ENCODE measurements at places on chromosomes 12 and 14.

DNA sequence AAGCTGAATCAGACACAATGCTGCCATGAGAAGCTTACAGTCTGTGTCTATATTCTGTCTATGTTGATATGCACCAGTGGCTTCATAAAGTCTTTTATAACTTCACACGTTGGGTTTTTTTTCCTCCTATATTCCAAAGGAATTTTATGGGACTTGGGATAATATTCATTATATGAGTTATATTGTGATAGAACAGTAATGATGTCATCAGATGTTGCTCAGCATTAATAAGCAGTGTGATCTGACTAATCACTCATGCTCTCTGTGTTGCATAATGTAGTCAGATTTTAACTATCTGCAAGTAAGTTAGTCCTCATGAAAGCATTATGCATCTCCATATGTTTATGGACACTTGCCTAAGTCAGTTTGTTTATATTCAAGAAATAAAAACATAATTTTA lies 159.6 kb downstream of the PLCZ1 start:
- DNase-seq, result no peak

- DNase-seq, result no peak
Measured at GRCh38 chr12:62787023-62787422, 147.9 kb downstream of the PPM1H start.

GRCh38 chr12:64400041-64400440 lies 4.2 kb upstream of the XPOT start:
- peak; percentile 11 for DNase-seq

DNA sequence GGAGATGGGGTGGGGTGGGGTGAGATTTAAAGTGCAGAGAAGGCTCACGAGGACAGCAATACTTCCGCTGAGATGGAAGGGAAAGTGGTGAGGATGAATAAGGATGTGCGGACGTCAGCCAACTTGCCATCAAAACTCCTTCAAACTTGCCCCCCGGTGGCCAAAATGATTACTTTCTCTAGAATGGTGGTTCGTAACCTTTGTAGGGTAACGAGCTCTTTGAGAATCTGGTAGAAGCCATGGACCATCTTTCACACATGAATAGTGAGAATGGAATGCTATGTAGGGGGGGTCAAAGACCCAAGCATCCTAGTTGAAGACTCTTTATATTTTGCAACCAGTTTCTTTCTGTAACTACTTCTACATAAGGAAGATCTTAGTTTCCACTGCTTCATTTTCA lies 245.9 kb upstream of the DDHD1 start:
- no peak for DNase-seq

GRCh38 chr14:88848571-88848970 lies 24.1 kb downstream of the TTC8 start:
- no peak for DNase-seq

GRCh38 chr14:90062127-90062794 lies 467 bp downstream of the KCNK13 start:
- DNase-seq, result no peak

- DNase-seq, result no peak
Measured at GRCh38 chr12:91316907-91317269, 134.3 kb upstream of the DCN start.

- no peak for DNase-seq
Measured at GRCh38 chr12:65308601-65309071, 30.2 kb downstream of the MSRB3 start.

- DNase-seq, result no peak
Measured at GRCh38 chr12:11136075-11136474, 1.6 kb upstream of the TAS2R30 start.

- no peak for DNase-seq
Measured at GRCh38 chr12:24534622-24535021, 414.3 kb downstream of the BCAT1 start.

DNA sequence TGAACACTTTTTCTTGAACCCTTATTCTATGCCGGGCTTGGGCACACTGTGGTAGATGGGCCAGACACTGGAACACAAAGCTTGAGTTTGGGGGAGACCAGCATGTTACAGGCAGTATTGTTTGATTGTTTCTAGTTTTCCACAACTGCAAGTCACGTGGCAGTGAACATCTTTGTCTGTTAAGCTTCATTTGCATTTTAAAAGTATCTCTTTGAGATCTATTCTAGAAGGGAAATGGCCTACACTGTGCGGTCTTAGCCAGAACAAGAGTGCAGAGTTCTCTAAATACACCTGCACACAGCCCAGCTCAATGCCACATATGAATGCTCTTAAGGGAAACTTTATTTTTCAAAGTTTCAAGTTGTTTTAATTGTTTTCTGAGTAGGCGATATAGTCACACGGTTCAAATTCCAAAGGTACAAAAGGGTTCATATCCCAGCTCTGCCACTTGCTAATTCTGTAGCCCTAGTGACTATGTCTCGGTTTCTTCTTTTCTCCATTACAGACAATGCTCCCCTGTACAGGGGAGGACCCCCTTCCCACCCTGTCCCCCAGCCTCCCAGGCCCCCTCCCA lies 24.9 kb downstream of the RIN3 start:
- no peak for DNase-seq

GRCh38 chr12:110345963-110346362 lies 57.5 kb downstream of the ANAPC7 start:
- DNase-seq, result no peak

DNA sequence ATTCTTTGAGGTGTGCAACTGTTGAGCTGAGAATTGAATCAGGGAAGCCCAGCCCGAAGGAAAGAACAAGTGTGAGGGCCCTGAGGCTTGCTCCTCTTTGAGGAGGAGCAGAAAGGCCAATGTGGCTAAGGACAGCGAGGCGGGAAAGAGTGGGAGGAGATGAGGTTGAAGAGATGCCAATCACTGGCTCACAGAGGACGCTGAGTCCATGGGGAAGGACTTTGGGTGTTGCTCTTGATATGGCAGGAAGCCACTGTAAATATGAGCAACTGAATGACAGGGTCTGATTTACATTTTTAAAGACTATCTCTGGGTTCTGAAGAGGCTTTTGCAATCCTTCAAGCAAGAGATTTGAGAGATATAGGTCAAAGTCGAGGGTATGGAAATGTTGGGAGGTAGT lies 3.3 kb upstream of the APPL2 start:
- DNase-seq, result no peak

DNA sequence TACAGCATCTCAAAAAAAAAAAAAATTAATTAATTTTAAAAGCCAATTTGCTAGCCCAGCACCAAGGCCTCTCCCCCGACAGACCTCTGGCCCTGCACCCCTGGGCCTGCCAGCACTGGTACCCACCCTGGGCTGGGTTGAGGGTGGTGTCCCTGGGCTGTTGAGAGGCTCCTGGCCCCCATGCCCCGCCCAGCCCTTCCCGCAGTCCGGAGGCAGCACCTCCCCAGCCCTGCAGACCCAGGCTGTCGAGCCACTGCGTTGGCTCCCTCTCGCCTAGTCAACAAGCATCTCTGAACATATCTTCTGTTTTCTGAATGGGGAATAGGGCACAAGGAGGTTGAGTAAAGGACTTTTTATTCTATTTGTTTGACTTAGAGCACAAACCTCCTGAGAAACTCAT lies 87.1 kb downstream of the FBXL14 start:
- DNase-seq, result no peak
